ENCODE measurements at places on chromosomes 16 and 17.

GRCh38 chr17:4018446-4018845 is 54.2 kb upstream of the ATP2A3 start:
- no peak for DNase-seq

DNA sequence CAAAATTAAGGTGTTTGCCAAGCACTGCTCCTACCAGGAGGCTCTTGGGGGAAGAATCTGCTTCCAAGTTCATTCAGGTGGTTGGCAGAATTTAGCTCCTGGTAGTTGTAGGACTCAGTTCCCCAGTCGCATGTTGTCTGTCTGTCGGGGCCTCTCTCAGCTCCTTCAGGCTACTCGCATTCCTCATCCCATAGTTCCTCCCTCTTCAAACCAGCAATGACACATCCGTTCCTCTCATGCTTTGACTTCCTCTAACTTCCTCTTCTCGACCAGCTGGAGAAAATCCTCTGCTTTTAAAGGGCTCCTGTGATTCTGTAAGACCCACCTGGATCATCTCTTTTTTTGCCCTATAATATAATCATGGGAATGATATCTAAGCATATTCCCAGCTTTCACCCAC is 108.1 kb downstream of the PMP22 start:
- no peak for DNase-seq

DNA sequence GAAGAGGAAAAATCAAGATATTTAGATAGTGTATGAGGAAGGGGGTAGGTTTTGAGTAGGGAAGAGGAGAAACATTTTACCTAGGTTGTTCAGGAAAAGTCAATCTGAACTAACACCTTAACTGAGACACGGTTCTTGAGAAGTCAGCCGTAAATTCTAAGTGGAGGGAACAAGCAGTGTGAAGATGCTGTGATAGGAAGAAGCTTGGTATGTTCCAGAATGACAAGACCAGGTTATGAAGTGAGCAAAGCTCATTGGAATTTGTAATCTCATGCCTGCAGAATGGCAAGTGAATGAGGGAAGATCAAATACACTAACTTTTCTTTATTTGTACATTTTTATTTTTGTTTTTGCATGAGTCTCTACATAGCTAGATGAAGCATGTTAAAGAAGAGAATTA is 307.6 kb downstream of the ZFHX3 start:
- DNase-seq, result no peak

DNA sequence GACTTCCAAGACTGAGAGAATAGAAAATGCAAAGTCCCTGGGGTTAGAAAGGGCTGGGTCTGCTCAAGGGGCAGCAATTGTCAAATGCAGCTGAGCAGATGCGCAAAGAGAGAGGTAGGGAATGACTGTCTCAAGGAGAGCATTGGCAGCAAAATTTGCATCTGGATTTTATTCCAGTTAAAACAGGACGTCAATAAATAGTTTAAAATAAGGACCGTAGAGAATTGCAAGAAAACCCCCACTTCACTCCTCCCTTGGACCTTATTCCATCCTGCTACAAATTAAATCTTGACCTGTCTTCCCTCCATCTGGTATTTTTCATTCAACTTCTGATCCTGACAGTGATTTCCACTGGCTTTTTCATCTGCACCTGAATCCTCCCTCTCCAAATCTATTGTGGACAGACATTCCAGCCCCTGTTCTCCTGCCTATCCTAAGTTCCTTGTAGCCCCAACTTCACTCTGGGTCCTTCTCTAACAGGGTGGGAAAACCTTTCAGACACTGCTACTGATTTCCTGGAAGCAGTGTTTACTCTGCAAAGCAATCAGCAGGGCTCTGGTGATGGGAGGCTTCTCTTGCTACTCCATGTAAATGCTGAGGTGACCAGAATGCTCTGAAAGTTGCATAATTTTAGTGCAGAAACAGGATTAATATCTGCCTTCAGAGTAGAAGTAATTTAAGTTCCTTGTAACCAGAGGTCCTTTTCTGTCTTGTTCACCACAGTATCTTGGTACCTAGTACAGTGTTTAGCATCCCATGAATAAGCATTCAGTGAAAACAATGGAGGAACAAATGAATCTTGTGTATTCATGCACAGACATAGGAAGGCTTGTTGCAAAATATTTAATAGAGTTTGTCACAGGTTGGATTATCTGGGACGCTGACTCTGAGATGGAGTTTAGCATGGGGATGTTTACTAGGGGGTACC is 79.2 kb downstream of the CDH11 start:
- DNase-seq, result no peak

DNA sequence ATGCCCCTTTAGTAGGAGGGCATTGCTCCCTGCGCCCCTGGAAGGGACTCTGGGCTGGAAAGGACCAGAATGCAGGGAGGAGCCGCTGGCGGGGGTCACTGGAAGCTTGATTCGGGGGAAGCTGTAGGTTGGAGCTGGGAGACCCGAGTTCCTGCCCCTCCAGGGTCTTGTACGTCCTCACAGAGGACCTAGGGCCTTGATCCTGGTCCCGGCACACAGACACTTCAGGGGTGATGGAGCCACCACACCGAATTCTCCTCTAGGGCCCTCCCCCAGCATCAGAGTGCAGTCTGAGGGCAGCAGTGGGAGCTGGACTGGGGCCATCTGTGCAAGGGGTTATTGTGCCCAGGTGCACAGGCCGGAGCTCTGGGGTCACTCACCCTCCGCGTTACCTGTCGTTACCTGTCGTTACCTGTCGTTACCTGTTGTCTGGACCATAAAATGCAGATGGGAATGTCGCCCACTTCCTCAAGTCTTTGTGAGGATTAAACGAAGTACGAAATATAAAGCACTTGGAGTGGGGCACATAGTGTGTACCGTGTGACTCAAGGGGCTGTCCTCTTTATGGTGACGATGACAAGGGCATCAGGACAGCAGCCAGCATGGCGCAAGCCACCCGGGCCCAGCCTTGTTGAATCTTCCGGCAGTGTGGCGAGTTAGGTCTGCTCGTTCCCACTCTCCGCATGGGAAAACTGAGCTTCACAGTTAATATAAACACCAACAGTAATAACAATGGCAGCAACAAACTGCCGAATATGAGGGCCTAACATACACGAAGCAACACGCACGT is 48.6 kb downstream of the CMIP start:
- DNase-seq, result no peak
